Lung microvascular endothelial cell (primary cell): ENCODE measurements at places on chromosomes 6 and 20.

DNA sequence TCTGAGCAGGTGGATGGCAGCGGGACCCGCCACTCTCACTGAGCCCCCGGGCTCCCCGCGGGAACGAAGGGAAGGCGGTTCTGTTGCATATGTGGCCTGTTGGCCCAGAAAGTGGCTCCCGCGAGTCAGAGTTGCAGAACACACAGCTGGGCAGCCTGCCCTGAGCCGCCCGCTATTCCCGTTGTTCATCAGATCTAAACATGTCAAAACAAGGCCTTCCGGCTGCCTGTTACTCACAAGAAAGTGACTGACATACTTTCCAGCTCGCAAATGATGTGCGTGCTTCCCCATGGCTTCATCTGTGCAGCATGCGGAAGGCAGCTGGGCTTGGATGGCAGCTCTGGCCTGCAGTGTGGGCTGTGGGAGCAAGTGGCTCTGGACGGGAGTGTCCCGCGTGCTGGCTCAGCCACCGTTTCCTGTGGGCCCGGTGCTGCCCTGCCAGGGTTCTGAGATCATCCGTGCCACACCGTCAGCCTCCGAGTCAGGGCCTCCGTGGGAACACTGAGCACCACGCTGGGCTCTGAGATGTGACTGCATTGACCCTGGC, 227.3 kb downstream of the ERMARD start:
- DNase-seq, result peak; percentile 52

GRCh38 chr20:61284752-61285151, 32.7 kb downstream of the CDH4 start:
- no peak for DNase-seq

DNA sequence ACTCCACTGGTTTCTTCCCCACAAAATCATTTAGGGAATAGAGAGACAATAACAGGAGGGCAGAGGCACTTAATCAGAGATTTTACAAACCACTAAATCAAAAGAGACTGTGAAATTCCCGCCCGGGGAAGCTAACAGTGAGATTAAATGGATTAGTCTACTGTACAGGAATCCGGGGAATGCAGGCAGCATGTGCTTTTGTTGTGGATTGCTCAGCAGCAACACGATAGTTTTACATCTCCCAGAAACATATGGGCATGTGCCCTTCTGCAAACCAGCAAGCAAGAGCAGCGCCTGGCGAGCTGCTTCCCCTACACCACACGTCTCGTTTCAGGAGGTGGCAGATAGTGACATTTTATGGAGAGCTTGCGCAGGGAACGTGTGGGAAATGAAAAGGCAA, 382.3 kb downstream of the CD83 start:
- DNase-seq, result peak; percentile 9

- DNase-seq, result no peak
These were observed 551.6 kb upstream of the CITED2 start for GRCh38 chr6:139925894-139926641.

GRCh38 chr20:40189621-40190020, 499.4 kb downstream of the MAFB start:
- DNase-seq, result no peak

DNA sequence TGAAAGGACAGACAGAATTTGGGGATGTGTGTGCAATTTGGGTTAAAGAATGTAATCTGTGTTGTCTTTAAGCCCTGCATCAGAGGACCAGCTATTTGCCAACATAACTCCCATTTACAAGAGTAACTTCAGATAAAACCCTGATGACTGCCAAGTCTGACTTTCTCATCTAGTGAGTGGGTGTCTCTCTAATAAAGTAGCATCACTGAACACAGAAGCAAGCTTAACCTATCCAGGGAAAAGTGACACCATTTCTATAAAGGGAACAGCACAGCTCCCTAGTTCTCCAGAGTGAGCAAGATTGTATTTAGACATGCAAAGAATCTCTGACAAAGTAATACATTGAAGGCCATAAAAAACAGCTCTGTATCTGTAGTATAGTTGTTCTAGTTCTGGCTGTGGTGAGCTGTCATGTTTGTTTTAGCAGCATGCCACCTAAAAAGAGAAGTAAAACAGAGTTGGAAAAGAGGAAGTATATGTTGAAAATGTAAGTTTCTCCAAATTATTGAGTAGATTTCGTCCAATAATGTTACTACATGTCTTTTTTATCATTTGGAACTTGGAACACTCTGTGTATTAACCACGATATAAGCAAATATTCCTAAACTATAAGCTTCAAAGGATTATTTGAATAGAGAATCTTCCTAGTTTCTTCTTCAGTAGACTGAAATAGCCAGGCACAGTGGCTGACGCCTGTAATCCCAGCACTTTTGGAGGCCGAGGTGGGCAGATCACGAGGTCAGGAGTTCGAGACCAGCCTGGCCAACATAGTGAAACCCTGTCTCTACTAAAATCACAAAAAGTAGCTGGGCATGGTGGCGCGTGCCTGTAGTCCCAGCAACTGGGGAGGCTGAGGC, 8.8 kb upstream of the PIM1 start:
- no peak for DNase-seq

GRCh38 chr20:32004963-32005362, 5.3 kb upstream of the CCM2L start:
- no peak for DNase-seq

- DNase-seq, result no peak
These were observed 123.1 kb downstream of the MRPL14 start for GRCh38 chr6:44004136-44004535.

GRCh38 chr6:13235339-13235738, 93.0 kb downstream of the TBC1D7 start:
- no peak for DNase-seq

- no peak for DNase-seq
These were observed 66.7 kb upstream of the ZNF217 start for GRCh38 chr20:53660078-53660909.

DNA sequence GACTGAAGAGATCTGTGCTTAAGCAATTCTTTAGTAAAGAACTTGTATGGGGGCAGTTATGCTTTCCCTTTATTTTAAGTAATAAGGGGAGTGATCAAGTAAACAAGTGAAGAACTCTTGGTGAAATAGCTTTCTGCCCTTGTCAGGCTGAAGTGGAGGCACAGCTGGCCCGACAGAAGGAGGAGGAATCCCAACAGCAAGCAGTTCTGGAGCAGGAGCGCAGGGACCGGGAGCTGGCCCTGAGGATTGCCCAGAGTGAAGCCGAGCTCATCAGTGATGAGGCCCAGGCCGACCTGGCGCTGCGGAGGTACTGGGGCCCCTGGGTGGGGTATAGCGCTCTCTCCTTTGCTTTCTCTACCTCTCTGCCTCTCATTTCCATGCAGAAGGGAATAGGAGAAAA, 143.3 kb downstream of the MYO6 start:
- no peak for DNase-seq

- peak; percentile 55 for DNase-seq
These were observed 43.6 kb upstream of the SLC32A1 start for GRCh38 chr20:38680500-38681306.

DNA sequence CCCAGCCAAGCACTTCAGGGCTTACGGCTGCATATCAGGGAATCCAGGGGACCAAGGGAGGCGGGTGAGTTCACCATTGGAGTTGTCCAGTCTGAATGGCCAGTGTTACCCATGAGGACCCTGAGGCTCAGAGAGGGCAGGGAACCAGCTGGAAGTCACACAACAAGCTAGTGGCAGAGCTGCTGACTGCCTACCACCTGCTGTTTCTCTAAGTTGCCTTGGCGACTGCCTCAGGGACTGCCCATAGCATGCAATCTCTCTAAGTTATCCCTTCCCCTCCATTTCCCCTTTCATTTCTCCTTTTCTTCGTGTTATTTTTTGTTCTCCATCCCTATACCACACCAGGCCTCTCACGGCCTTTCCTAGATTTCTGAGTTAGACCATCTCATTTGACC, 71.8 kb upstream of the SIRPA start:
- no peak for DNase-seq

DNA sequence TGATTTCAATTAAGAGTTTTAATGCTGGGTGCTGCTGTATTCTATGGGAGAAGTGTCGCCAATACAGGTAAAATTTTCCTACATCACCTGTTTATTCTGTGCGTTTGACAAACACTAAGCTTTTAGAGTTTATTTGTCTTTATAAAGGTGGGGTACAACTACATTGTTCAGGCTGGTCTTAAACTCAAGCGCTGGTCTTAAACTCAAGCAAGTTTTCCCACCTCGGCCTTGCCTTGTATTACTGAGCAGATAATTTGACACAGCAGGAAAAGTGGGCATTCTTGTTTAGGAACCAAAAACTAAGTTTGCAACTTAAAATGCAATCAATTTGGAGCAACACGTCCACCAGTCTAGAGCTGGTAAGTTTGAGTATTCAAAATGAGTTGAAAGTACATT, 112.9 kb upstream of the BTN3A2 start:
- peak; percentile 2 for DNase-seq

- DNase-seq, result peak; percentile 97
These were observed 121.4 kb downstream of the KIF13A start for GRCh38 chr6:17865798-17866725.

- no peak for DNase-seq
These were observed 183.0 kb downstream of the TASP1 start for GRCh38 chr20:13455713-13456112.

GRCh38 chr6:80158478-80158989, 52.1 kb downstream of the BCKDHB start:
- no peak for DNase-seq

DNA sequence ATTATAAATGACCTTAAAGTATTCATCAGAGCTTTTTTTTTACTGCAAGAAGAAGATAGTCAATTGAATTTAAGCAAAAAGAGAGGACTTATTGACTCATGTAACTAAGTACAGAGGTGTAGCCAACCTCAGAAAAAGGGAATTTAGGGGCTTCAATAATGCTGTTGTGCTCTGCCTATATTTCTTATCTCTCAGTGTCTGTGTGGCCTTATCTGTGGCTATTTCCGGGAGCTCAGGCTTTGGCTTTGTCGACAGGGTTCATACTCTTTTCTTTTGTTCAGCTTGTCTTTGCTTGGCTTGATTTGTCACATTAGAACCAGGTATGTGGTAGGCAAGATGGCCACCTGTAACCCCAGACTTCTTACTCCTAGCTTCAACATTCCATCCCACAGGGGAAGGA, 38.6 kb upstream of the FABP7 start:
- DNase-seq, result no peak

DNA sequence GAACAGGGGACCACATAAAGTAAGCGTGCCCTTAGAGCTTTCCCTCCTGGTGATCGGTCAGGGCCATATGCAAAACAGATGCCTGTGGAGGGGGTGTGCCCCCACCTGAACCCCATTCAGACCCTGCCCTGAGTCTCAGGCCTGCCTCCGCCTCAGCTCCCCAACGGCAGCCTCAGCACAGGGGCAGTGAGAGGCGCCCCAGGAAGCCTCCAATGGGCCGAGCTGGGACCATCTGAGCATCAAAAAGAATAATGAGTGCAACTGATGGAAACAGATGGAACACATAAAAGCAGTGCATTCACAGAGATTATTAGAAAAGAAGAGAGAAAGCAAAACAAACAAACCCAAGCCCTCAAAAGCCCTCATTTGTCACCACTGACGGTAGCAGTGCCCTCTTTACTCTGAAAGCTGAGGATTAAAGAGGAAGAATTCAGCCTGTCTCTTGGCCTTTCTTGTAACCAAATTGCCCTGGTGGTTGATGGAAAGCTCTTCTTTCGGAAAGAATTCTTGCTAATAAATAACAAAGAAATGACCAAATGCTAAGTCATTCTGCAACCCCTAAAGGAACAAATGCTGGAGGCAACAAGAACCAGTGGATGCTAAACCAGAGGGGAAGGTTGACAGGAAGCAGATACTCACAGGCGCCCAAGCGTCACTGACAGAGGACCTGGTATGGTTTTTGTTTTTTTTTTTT, 6.8 kb downstream of the ADISSP start:
- DNase-seq, result no peak

DNA sequence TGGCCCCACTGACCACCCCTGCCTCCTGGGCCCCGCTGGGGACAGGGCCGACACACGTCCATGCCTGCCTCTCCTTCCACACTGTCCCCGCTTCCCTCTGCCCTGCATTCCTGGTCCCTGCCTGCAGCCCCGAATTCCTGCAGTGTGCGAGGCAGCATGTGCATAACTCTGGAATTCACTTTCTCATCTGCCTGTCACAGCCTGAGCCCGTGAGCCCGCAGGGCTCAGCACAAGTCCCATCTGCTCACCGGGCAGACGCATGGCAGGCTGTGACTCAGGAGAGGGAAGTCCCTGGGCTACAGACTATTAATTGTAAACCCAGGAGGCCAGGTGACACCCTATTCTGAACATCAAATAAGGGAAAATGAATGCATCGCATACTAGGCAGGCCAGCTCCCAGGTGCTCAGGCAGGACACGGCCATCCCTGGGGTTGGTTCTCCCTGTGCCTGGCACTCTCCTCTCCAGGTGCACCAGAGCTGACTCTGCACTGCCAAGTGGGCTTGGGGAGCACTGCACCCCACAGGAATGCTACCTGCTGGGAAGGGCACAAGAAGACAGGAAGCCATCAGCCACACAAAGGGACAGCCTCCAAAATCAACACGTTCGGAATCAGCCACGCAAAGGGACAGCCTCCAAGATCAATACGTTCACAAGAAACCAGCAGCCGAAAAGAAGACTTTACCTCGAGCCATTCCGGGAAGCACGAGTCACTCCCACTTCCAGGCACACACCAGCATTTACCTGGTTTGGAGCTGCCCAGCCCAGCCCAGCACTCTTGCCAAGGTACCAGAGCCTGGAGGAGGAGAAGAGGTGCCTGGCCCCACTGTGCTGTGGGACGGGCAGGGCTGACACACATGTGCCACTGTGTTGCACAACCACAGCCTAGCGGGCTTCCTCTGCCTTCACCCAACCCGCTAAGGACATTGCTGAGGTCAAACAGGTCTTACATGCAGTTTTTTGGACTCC, 65.9 kb downstream of the DLL1 start:
- DNase-seq, result no peak

GRCh38 chr20:37522260-37523011, 1.4 kb downstream of the NNAT start:
- DNase-seq, result no peak

GRCh38 chr20:35054814-35055213, 37.8 kb downstream of the TRPC4AP start:
- no peak for DNase-seq

- DNase-seq, result no peak
These were observed 249.9 kb downstream of the KHDC1L start for GRCh38 chr6:72975352-72975752.

DNA sequence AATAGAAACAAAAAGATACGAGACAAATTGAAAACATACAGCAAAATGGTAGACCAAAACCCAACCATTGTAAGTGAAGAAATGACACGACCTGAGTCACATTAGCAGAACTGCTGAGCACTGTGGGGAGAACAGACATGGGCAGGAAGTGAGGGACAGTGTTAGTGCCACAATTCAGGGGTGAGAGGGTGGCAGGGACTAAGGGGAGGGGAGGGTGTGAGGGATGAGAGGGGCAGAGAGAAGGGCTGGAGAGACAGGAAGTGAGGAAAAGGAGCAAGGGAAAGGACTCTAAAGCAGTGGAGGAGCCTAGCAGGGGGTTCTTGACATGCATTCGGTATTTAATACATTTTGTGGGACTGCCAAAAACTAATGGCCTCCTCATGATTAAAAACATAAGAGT, 45.0 kb upstream of the TRIM26 start:
- no peak for DNase-seq

DNA sequence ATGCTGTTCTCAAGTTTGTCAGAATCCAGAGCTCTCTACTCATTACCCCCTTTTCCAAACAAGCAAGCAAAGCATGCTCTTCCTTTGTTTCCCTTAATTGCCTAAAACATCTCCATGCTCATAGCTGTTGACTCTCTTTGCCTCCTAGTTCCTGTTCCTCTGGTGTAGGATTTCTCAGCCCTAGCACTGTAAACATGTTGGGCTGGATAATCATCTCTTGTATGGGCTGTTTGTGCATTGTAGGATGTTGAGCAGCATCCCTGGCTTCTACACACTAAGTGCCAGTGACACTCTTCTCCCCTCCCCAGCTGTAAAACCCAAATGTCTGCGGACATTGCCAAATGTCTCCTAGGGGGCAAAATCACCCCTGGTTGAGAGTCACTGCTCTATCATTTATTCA, 14.0 kb downstream of the PPARD start:
- no peak for DNase-seq
